ENCODE measurements at places on chromosomes 1 and 21.

GRCh38 chr1:169892176-169892926 is 1.3 kb downstream of the SCYL3 start:
- no peak for DNase-seq

GRCh38 chr21:40120940-40121575 is 253.8 kb downstream of the PCP4 start:
- peak; percentile 4 for DNase-seq

DNA sequence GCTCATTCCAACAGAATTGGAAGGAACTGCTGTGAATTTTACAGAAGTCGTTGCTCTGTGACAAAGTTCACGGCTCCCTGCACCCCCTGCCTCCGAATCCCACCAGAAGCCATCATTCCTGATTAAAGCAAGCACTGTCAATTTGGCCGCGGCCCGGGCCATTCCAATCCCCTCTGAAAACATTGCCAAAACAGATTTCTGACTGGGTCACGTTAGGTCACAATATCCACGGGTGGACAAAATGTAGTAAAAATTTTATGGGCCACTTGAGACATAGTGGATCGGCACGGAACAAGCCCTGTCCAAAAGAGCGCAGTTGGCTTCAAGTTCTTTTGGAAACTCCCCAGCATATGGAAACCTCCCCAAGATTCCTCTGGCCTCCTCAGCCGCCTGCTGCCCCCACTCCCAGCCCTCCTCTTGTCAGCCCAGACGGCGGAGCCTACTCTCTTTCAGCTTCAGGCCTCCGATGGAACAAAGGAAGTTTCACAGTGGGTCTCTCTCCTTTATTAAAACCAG is 67.2 kb upstream of the IFNAR2 start:
- DNase-seq = no peak

- DNase-seq = no peak
These were observed 165.3 kb downstream of the GRIK3 start for GRCh38 chr1:36869054-36869453.

- DNase-seq = no peak
These were observed 550.6 kb downstream of the PTBP2 start for GRCh38 chr1:97271916-97272788.

- no peak for DNase-seq
These were observed 21.4 kb downstream of the MYBPH start for GRCh38 chr1:203153989-203154821.
